Mesenteric fat pad (tissue), 1 donor: ENCODE measurements at places on chromosomes 6 and 20. TPM values are rescaled to one million over a fixed set of nuclear protein-coding genes. Genes with fewer than 3 reads are reported as not detected.

PCK1 gene
- 331 TPM for total RNA-seq

GJA1 gene
- total RNA-seq, result 107 TPM

GLP1R gene
- total RNA-seq, result not detected

BFSP1 gene
- not detected for total RNA-seq

CTCFL gene
- 0.16 TPM for total RNA-seq

CCN6 gene
- not detected for total RNA-seq

ZNF322 gene
- 16.3 TPM for total RNA-seq

POLR1C gene
- 37.3 TPM for total RNA-seq

EGFL8 gene
- 15.5 TPM for total RNA-seq

DNA sequence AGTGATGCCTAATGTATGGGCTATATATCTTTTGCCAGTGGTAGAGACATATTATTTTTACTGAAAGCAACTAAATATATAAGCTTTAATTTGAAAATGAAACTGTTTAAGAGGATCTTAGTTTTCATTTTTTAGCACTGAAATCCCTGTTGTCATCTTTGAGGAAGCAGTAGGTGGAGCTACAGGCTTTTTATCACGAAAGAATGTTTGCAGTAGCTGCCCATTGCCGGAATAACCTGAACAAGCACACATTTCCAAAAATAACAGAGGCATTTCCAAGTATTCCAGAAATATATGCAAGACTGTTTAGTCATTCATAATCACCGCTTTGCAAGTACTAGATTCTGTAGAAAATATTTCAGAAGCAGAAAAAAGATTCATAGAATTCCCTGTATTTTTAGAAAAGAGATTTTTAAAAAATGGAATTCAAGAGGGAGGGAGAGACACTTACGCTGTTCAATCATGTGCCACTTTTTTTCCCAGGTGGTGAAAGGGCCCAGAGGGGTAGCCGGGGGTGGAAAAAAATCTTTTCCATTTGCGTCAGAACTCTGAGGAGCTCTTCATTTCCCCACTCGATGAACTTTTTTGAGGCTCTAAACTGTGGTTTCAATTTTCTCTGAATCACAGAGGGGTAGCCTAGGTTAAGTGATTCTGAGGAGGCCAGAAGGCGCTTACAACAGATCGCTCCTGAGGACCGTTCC is 142.5 kb upstream of the FERMT1 start:
- no peak for DNase-seq

DNA sequence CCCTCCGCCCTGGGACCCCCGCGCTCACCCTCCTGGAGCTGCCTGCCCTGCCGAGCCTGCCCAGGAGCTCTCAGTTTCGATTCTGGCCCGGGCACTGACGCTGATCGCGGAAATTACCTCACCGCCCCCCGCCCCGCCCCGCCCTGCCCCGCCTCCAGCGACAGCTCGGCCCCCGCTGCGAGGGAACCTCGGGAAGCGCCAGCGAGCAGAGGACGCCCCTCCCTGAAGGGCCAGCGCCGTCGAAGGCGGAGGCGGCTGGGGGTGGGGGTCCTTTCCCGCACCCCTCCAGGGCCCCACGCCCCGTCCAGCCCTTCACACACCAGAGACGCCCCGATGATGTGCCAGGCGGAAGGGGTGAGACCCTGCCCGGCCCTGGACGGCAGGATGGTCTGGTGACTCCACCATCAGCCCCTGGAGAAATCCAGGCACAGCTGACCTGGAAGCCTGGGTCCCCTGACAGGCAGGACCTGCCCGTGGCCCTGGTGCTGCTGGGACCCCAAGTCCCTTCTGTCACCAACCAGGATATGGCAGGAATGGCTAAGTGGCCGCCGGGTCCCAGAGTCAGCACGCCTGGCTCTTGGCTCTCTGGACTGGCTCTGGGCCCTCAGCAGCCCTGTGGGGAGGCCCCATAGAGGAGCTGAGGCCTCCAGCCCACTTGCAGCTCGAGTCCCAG is at the start of gene HELZ2:
Gene HELZ2, minus strand, starts transcription at position 84 of the 673 bp plus-strand sequence. CDS start 1,854 bp downstream, outside the sequence.
- DNase-seq, result peak; percentile 95

DNA sequence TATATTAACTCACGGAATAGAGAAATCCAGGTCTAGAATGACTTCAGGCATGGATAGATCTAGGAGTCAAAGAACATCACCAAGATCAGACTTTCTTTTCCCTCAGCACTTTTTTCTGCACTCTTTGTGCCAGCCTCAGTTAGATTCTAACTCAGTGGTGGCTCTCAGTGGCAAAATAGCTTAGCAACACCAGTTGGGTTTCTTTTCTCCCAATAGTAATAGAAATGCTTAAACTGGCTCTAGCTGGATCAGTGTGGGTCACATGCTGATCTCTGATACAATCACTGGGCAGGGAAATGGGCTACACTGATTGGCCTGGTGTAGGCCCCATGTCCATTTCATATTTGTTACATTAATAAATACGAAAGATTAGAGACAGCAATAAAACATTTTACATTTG is 44.2 kb upstream of the ARFGEF2 start:
- no peak for DNase-seq

DNA sequence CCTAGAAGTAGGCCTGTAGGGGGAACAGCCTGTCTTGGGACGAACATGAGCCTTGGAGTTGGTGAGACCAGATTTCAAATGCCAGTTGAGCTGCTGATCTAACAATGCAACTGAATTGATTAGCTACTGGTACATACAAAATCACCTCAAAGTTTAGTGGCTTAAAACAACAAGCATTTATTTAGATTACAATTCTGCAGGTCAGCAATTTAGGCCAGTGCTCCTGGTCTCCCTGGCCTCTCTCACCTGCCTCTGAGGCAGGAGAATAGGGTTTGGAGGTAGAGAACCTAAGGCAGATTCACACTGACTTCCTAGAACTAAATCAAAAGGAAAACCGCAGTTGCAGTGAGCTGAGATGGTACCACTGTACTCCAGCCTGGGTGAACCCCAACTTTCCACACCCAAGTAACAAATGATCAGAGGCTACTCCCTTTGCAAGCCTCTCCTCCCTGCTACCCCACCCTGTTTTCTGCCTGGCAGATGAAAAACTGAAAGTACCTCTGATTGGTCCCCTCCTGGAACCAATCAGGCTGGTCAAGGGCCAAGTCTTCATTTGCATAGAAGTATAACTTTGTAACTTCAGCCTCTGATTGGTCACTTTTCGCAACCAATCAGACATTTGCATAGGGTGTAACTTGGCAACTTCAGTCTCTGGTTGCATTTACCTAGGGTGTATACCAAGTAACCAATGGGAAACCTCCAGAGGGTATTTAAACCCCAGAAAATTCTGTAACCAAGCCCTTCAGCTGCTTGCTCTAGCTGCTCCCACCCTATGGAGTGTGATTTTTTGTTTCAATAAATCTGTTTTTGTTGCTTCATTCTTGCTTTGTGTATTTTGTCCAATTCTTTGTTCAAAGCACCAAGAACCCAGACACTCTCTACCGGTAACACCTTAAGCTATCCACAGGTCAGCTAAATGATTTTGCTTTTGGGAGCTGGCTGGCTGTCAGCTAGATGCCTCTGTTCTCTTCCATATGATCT is 8.1 kb upstream of the UBR2 start:
- DNase-seq, result no peak

DNA sequence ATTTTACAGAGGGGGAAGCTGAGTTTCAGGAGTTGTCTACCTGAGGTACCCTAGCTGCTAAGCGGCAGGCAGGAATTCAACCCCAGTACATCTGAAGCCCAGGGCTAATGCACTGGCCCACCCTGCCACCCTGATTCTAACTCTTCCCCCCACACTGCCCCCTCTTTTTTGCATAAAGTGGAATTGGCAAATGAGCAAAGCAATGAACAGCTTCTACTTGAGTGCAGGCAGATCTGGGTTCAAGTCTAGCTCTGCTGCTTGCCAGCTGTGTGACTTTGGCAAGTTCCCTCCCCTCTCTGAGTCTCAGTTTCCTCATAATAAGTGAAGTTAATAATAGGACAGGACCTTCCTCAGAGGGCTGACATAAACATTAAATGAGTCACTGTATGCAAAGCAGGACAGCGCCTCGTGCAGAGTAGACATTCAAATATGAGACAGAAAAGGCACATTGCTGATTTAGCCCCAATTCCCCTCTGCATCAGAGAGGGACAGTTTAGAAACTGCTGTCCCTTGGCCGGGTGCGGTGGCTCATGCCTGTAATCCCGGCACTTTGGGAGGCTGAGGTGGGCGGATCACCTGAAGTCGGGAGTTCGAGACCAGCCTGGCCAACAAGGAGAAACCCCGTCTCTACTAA is 4.7 kb downstream of the ADA start:
- DNase-seq, result no peak

- no peak for DNase-seq
Measured at GRCh38 chr6:3594201-3594600, 137.4 kb upstream of the SLC22A23 start.

DNA sequence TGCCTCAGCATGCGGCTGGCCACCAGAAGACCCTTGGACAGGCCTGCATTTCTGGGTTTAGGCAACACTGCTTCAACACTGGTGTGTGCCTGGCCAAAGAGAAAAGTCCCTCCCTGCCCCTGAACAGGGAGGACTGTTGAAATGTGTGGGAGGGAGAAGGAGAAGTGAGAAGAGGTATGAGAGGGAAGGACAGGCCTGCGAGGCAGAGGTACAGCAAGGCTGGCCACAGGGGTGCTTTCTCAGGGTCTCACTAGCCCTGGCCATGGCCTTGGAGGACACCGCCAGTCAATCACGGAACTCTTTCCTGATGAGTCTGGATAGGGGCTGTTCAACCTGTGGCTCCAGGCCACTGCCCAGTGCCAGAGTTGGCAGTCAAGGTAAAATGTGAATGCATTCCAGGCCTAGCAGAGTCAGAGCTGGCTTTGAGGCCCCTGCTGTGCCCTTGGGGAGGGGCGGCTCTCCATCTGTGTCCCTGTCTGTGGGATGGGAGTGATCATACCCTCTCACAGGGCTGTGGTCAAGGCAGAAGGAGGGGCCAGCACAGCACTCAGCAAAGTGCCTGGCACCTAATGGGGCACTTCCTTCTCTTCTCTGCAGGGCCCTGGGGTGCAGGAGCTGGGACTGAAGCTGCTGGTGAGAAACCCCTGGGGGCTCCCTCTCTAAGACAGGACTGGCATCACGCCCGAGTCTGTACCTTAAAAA is 43.2 kb upstream of the CDH22 start:
- no peak for DNase-seq

DNA sequence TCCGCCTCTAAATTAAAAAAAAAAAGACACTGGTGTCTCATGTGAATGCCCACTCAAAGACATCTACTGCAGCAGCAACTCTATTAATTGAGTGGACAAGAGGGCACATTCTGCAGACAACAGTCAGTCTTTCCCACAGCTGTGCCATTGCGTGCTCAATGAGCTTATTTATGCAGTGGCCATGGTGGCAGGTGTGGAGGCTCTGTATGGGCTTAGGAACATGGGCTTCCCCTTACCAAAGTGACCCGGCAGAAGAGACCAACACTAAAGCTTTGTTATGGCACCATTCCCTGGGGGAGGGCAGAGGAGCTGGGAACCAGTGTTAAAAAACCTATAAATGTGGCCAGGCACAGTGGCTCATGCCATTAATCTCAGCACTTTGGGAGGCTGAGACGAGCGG is 4.2 kb upstream of the VAPB start:
- DNase-seq, result no peak

- no peak for DNase-seq
Measured at GRCh38 chr6:85388531-85388930, 61.4 kb upstream of the NT5E start.

- no peak for DNase-seq
Measured at GRCh38 chr6:53986165-53986720, 125.0 kb upstream of the MLIP start.

GRCh38 chr6:138550346-138550767 is 51.1 kb upstream of the NHSL1 start:
- no peak for DNase-seq

- DNase-seq, result no peak
Measured at GRCh38 chr20:47727170-47727880, 58.0 kb downstream of the SULF2 start.

DNA sequence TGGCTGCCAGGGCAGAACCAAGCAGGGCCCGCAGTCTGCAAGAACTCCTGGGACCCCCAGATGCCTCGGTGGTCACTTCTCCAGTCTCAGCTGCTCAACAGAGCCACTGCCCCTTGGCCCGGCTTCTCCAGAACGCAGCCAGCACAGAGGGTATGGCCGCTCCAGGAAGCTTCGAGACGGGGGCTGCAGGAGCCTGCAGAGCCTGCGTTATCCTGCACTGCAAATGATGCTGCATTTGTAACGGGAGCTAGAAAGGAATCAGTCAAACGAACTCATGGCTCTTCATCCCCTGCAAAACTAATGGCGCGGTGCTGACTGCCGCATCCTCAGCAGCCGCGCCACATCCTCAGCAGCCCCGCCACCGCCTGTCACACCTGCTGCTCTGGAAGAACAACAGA is 254.9 kb downstream of the TAF4 start:
- DNase-seq, result no peak

GRCh38 chr6:3356056-3356823 is 97.5 kb downstream of the PSMG4 start:
- DNase-seq, result no peak

- no peak for DNase-seq
Measured at GRCh38 chr20:19812056-19812455, 54.0 kb downstream of the RIN2 start.

GRCh38 chr6:147716434-147716833 is 207.9 kb downstream of the SAMD5 start:
- DNase-seq, result no peak

DNA sequence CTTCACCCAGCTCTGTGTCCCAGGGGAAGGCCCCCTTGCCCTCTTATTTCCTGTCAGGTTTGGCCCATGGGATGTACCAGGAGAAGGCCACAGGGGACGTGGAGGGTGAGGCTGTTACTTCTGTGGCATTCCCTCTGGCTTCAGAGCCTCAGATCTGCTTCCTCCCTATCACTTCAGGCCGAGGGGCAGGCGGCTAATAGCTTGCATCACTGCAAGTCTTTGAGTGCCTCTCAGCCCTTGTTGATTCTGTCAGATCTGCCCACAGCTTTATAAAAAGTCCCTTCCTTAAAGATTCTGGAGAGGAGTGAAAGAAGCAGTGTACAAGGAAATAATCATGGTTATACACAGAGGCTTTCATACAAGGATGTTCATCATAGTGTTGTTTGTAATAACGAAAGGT is 86.9 kb downstream of the LRFN2 start:
- DNase-seq, result no peak

GRCh38 chr6:105170059-105170458 is 9.8 kb downstream of the POPDC3 start:
- no peak for DNase-seq

GRCh38 chr20:18287546-18287914 is 797 bp upstream of the ZNF133 start:
- no peak for DNase-seq

GRCh38 chr6:163922562-163922961 is 508.0 kb downstream of the QKI start:
- no peak for DNase-seq
